ENCODE measurements at places on chromosomes 13 and 19.
A peak's percentile ranks its signal among the peaks of the same experiment; 100 is the strongest.

GRCh38 chr13:109592770-109593169 lies 193.6 kb downstream of the IRS2 start:
- no peak for DNase-seq

- no peak for DNase-seq
Measured at GRCh38 chr13:32823597-32823996, 192.6 kb upstream of the KL start.

- DNase-seq, result no peak
Measured at GRCh38 chr19:17751103-17751911, at the start of gene FCHO1. TSS of gene FCHO1 (plus strand) at chr19:17751477. CDS start at chr19:17755165, 3,688 bp downstream.

- no peak for DNase-seq
Measured at GRCh38 chr13:111228262-111229144, 91.9 kb upstream of the TEX29 start.

DNA sequence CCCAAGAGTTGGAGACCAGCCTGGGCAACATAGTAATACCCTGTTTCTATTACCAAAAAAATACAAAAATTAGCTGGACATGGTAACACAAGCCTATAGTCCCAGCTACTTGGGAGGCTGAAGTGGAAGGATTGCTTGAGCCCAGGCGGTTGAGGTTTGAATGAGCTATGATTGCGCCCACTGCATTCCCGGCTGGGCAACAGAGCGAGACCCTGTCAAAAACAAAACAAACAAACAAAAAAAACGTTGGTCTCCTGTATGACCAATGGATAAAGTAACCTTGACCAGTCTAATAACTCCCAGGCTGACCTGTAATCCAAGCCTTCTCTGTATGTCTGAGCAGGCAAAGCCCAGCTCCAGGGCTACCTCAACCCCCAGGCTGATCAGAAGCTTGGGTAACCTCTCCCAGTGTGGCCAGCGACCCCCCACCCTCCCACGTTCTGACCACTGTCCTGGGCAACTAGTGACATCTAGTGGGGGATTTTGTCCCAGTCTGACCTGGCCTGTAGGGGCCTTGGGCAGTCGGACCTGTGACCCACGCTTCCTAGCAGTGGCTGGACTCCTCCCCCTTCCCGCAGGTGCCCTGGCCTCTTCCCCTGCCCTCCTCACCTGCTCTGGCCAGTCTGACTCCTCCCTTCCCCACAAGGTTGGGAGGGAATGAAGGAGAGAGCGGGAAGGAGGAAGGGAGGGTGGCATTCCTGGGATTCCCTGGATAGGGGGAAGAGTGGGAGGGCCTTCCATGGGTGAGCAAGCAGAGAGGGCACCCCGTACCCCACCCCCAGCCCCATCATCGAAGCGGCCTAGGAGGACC lies 1.0 kb upstream of the BCAM start:
- peak; percentile 47 for DNase-seq

All from tongue (tissue), 3 donors.